Fibroblast of lung (primary cell): ENCODE measurements at places on chromosomes 5 and 9. TPM values are rescaled to one million over a fixed set of nuclear protein-coding genes. Genes with fewer than 3 reads are reported as not detected.

HMCN2 gene
- under 0.01 TPM in 2 replicates for total RNA-seq

PAEP gene
- not detected in 2 replicates for total RNA-seq

FOXB2 gene
- total RNA-seq = not detected in 2 replicates

NDUFA8 gene
- 26.6 and 29.0 TPM in 2 replicates for total RNA-seq

PCDHA4 gene
- total RNA-seq = 0.51 and 1.2 TPM in 2 replicates

RASGRF2 gene
- total RNA-seq = 12.1 and 19.5 TPM in 2 replicates

DOK3 gene
- 0.99 and 2.1 TPM in 2 replicates for total RNA-seq

ASPN gene
- total RNA-seq = 10.4 and 10.5 TPM in 2 replicates

PLCXD3 gene
- 0.26 and 1.3 TPM in 2 replicates for total RNA-seq

IL17B gene
- total RNA-seq = not detected in 2 replicates

N4BP3 gene
- 0.26 and 0.83 TPM in 2 replicates for total RNA-seq

MLANA gene
- total RNA-seq = not detected in 2 replicates

STPG3 gene
- total RNA-seq = not detected in 2 replicates

ENHO gene
- under 0.01 TPM in 1 of 2 replicates, not detected in the other for total RNA-seq

ZNF366 gene
- not detected in 2 replicates for total RNA-seq

WDR31 gene
- 3.1 and 4.0 TPM in 2 replicates for total RNA-seq

FAM221B gene
- total RNA-seq = not detected in 2 replicates

KCNT1 gene
- not detected in 2 replicates for total RNA-seq

SEMA6A gene
- 0.17 and 0.26 TPM in 2 replicates for total RNA-seq
